ENCODE measurements at places on chromosomes 13 and 19. TPM values are rescaled to one million over a fixed set of nuclear protein-coding genes. Genes with fewer than 3 reads are reported as not detected.

GRCh38 chr19:6509118-6509971 is 7.2 kb upstream of the TUBB4A start:
- H3K36me3 ChIP-seq: no peaks in the 10 kb centered on the region
- DNase-seq: peak; percentile 41
- no peak overlapping the region for H3K4me3 ChIP-seq
- H3K4me1 ChIP-seq: no peaks in the 10 kb centered on the region
- no peak overlapping the region for H3K27ac ChIP-seq

Gene JAK3
- 1.7 TPM for total RNA-seq

Gene PDX1
- not detected for total RNA-seq

Gene UNC13A
- 0.14 TPM for total RNA-seq

Gene NLRP9
- total RNA-seq: not detected

DNA sequence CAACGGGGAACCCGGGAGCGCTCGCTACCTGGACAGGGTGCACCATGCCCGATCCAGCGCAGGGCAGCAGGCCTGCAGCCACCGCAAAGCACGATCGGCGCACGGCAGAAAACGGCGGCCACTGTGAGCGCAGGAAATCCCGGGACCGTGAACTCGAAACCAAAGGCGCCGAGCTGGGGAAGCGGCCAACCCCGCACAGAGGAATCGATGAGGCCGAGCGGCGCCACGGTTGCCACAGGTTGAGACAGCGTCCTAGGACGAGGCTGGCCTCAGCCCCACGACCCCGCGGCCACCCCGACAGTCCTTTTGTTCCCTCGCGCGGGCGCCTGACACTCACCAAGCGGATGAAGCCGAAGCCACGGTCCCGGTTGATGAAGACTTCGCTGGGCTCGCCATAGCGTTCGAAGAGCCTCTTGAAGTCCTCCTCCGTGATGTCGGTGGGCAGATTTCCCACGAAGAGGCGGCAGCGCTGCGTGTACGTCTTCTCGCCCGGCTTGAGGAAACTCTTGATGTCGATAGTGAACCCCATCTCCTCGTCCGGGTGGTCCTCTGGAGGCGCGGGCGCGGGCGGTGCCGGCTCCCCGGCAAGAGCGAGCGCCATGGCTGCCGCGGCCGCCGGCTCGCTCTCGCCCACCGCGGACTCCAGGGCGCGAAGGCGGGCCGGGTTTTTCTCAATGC is 557 bp downstream of the PSPC1 start:
- DNase-seq: peak; percentile 82
- H3K27ac ChIP-seq: peak overlapping the region; percentile 91
- H3K27me3 ChIP-seq: no peaks in the 10 kb centered on the region
- H3K4me1 ChIP-seq: peaks cover 15% of the 10 kb centered on the region
- no peaks in the 10 kb centered on the region for H3K36me3 ChIP-seq

Gene CCDC70
- not detected for total RNA-seq

Gene CDX2
- not detected for total RNA-seq
